SJSA1 (cell line): ENCODE measurements at places on chromosomes 7 and 10. TPM values are rescaled to one million over a fixed set of nuclear protein-coding genes. Genes with fewer than 3 reads are reported as not detected.

DNA sequence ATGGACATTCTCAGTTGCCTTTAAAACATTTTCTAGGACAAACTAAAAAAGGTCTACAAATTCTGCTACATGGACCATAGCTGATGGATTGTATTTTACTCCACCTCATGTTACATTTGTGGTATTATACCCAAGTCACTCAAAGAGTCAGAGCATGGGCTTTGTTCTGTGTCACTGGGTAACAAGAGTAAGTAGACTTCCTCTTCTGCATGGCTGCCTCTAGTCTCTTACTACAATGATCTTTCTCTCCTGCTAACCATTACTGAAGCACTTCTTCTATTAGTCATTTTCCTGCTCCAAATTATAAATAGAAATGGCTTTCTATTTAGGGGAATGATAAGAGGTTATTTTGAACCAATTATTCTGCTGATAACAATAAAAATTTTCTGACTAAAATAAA is 727.4 kb upstream of the NRP1 start:
- H3K4me3 ChIP-seq, result no peak overlapping the region
- no peak for DNase-seq
- H3K27me3 ChIP-seq, result no peaks in the 10 kb centered on the region; the same call in 1 of the 2 replicates
- H3K27ac ChIP-seq, result no peak overlapping the region
- H3K4me1 ChIP-seq, result no peaks in the 10 kb centered on the region
- H3K36me3 ChIP-seq, result no peaks in the 10 kb centered on the region

- H3K4me1 ChIP-seq, result peaks cover 20% of the 10 kb centered on the region
- H3K27me3 ChIP-seq, result no peaks in the 10 kb centered on the region
- no peak overlapping the region for H3K27ac ChIP-seq
- no peaks in the 10 kb centered on the region; the same call in 1 of the 2 replicates for H3K36me3 ChIP-seq
These were observed 15.9 kb downstream of the FAM53B start for GRCh38 chr10:124728071-124728829.

DNA sequence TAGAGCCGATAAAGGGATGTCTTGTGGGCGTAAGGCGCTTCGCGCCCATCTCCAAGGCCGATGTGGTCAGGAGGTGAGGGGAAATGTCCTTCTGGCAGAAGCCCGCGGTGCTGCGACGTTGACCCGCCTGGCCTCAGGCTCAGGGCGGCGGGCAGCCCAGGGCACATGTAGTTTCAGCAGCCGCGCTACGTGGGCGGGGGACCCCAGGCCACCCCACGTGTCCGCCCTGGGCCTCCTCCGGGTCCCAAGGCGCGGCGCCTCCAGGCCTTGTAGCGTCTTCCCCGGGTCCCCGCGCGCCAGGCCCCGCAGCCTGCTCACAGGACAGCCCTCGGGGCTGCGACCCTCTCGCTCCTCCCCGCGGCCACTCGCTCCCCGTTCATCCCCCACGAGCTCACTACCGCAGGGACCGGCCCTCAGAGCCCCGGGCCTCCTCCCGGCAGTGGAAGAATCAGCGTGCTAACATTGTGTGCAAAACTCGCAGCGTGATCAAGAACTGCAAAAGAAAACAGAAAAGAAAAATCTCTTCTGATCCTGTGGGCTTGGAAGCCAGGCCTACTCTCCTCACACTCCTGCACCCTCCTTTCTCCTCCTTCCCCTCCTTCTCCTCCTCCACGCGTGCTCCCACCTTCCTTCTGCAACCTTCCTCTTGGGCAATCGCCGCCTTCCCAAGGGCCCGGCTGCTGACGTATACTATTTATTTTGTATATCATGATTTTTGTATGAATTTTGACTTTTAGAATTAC is 4.4 kb upstream of the TBX20 start:
- peaks cover 4% of the 10 kb centered on the region; the same call in 1 of the 2 replicates for H3K36me3 ChIP-seq
- no peak overlapping the region for H3K4me3 ChIP-seq
- H3K27ac ChIP-seq, result no peak overlapping the region
- DNase-seq, result no peak

GRCh38 chr10:48934672-48935501 is 4.8 kb downstream of the LRRC18 start:
- peaks cover 23% of the 10 kb centered on the region for H3K4me1 ChIP-seq
- H3K36me3 ChIP-seq, result no peaks in the 10 kb centered on the region
- no peaks in the 10 kb centered on the region for H3K27me3 ChIP-seq
- no peak overlapping the region for H3K4me3 ChIP-seq

DNA sequence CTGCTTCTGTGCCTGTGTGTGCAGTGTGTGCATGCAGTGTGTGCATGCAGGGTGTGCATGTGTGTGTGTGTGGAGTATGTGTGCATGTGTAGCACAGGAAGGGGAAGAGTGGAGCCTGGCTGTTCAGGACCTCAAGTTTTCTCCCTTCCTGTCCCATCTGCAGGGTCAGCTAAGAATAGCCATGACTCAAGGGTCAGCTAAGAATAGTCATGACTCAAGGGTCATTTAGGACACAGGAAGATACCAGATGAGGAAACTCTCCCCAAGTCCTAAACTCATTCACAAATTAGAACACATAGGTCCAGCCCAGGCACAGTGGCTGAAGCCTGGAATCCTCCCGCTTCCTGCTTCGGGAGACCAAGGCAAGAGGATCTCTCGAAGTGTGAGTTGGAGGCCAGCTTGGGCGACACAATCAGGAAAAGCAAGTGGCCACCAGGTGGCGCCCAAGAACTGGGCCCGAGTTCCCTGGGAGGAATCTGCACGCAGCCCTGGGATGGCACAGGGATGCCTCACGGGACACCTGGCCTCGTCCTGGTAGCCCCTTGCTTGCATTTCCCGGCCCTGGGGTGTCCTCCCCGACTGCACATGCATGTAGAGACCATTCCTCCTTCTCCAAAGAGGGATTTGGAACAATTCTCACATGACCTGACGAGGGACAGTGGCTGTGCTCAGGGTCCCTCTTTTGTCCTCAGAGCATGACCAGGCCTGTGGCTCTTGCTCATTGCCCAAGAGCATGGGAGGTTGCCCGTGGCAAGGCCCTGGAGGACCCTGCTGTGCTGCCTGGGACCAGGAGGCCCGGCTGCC is 21.4 kb upstream of the VOPP1 start:
- H3K36me3 ChIP-seq, result no peaks in the 10 kb centered on the region
- no peak overlapping the region for H3K27ac ChIP-seq
- no peaks in the 10 kb centered on the region for H3K4me1 ChIP-seq

GRCh38 chr10:11593612-11594011 is 17.8 kb downstream of the USP6NL start:
- H3K27me3 ChIP-seq, result no peaks in the 10 kb centered on the region
- DNase-seq, result no peak
- H3K4me3 ChIP-seq, result no peak overlapping the region
- peaks cover 5% of the 10 kb centered on the region; the same call in 1 of the 2 replicates for H3K36me3 ChIP-seq

- H3K27ac ChIP-seq, result no peak overlapping the region
- DNase-seq, result no peak
- no peak overlapping the region for H3K4me3 ChIP-seq
- H3K27me3 ChIP-seq, result no peaks in the 10 kb centered on the region
These were observed 173.8 kb downstream of the TRIL start for GRCh38 chr7:28784171-28784902.

- no peak overlapping the region for H3K27ac ChIP-seq
- no peaks in the 10 kb centered on the region for H3K36me3 ChIP-seq
- peaks cover 27% of the 10 kb centered on the region for H3K4me1 ChIP-seq
These were observed 28.9 kb downstream of the PPIF start for GRCh38 chr10:79376078-79376628.

- no peak overlapping the region for H3K4me3 ChIP-seq
- no peak overlapping the region for H3K27ac ChIP-seq
- peak; percentile 63 for DNase-seq
- H3K27me3 ChIP-seq, result no peaks in the 10 kb centered on the region
- H3K36me3 ChIP-seq, result no peaks in the 10 kb centered on the region
These were observed 53.5 kb downstream of the AOAH start for GRCh38 chr7:36670585-36671431.

- DNase-seq, result no peak
- no peaks in the 10 kb centered on the region for H3K36me3 ChIP-seq
- H3K4me3 ChIP-seq, result no peak overlapping the region
These were observed 196.7 kb downstream of the KLF6 start for GRCh38 chr10:3588346-3588745.

DNA sequence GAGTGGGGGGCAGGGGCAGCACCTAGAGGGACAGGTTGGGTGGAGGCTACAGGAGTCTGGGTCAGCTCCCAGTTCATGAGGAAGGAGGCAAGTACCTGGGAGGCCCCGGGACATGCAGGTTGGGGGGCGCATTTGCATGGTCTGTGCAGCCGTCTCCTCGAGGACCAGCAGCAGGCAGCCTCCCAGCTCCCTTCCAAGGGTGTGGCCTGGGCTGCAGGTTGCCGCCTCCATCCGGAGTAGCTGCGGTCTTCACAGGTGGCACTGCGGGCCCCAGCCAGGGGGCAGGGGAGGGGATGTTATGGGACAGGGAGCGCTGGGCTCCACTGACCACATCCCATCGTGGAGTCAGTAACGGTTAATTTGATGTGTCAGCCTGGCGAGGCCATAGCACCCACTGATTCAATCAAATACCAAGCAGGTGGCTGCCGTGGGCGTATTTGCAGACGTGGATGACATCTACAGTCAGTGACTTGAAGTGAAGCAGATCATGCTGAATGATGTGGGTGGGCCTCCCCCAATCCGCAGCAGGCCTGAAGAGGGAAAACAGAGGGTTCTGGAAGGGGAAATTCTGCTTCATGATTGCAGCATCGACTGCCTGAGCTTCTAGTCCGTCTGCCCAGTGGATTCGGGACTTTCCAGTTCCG is 81.6 kb downstream of the PRKAG2 start:
- no peaks in the 10 kb centered on the region for H3K27me3 ChIP-seq
- H3K36me3 ChIP-seq, result no peaks in the 10 kb centered on the region
- H3K27ac ChIP-seq, result no peak overlapping the region
- H3K4me1 ChIP-seq, result peaks cover 24% of the 10 kb centered on the region

Gene CHRM2
- 0.13 and 0.24 TPM in 2 replicates for total RNA-seq

Gene CYP2C19
- total RNA-seq, result not detected in 2 replicates

Gene ZDHHC16
- 50.1 and 57.7 TPM in 2 replicates for total RNA-seq

Gene PTEN
- 39.2 and 53.7 TPM in 2 replicates for total RNA-seq

Gene HTR5A
- not detected in 2 replicates for total RNA-seq
